ENCODE measurements at places on chromosomes 6 and 20.

- no peak for DNase-seq
These were observed 190.3 kb downstream of the LINC00237 start for GRCh38 chr20:20915844-20916243.

- DNase-seq, result no peak
These were observed 44.9 kb upstream of the FAM83B start for GRCh38 chr6:54801669-54802068.

DNA sequence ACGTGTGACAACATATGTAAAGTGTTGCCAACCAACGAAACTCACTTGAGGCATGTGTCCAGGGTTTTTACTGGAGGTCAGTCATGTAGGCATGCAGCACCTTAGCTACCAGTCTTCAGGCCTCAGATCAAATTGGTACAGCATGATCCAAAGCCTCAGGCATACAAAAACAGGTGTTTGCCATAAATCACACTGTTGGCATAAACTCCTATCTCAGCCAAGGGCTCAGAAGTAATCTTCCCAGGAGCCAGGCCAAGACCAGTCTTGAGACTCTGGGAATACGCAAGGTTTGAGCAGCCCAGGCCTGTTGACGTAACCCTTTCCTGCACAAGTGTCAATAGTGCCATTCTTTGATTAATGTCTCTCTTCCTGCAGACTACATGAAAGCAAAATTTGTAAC lies 163.5 kb downstream of the PRL start:
- no peak for DNase-seq

DNA sequence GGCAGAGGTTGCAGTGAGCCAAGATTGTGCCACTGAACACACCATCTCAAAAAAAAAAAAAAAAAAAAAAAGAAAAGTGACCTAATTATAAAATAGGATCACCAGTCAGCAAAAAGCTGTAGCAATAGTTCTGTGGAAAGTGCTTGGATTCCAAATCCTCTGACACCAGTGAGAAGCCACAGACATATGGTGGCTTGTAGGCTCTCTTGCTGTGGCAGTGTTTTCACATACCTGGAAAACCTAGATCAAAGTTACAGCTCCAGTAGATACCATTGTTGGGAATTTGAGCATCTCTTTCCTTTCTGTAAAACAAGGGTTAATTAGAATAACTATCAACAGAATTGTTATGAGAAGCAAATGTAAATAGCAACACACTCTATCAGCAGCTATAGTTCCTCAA lies 4.1 kb downstream of the CCDC170 start:
- DNase-seq, result no peak

GRCh38 chr6:141443668-141444289 lies 688.9 kb upstream of the GJE1 start:
- no peak for DNase-seq

DNA sequence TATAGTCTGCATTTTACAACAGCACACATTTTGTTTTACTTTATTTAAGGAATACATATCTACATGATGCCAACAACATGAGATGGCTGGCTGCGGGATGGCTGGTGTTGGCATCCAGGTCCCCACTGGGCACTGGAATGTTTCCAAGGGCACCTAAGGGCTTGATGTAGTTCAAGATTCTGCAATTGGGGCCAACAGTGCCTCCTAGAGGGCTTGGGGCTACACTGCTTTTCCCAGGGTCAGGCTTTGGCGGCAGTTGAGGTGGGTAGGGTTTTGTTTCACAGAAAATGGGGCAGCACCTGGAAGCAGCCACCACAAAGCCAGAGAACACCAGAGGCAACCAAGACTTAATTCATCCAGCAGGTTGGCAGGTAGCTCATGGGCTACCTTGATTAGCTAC lies 202.2 kb upstream of the PRND start:
- no peak for DNase-seq

- no peak for DNase-seq
These were observed 41.5 kb downstream of the APCDD1L start for GRCh38 chr20:58473453-58474425.

DNA sequence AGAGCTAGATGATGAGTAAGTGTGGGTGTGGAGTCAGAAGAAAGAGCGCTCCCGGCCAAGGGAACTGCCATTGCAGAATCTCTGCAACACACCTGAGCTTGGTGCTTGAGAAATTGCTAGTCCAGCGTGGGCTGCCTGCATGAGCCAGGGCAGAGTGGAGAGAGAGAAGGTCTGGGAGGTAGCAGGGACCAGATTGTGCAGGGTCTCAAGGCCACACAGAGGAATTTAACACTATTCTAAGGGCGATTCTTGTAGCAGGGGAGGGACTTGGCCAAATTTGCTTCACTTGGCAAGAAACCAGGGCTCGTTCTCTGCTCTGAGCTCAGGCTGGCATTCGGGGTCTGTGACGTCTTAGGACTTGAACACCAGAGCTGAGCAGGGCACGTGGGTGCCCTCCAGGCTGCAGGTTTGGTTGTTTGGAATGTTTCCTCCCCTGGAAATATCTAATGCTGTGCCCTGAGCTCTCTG lies 53.5 kb downstream of the BCAS4 start:
- no peak for DNase-seq

DNA sequence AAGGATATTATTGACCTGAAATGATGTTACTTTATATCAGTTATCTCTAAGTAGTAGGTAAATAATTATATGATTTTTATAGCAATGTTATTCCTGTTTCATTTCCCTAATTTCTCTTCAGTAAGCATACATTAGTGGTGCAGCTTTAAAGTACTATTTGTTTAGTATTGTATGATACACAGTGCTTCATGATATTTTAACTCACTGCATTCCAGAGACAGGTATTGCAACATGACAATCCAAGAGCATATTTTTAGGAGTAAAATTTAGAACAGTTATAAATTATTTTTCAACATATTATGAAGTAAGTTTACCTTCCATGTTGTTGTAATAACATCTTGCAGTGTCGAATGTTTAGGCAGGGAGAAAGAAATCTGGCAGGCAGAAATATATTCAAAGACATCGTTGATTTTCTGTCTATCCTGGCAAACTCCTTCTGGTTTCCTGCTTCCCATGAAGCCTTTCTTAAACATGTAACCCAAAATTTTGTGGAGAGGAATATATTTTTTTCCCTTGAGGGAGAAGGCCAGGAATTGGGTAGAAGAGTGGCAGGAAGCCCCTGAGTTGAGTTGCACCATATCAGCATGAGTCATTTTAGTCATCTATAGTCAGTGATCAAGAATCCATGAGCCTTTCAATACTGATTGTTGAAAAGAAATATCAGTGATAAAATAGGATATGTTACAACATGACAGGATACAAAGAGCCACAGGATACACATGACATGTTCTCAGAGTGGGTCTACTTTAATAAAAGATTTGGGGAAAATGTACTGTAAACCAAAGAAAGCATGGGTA lies 29.0 kb upstream of the PTCHD4 start:
- no peak for DNase-seq

GRCh38 chr20:24382743-24383142 lies 86.7 kb upstream of the SYNDIG1 start:
- DNase-seq, result no peak

Data from caudate nucleus (tissue), 63 donors.